IPS DF 6.9 (cell line): ENCODE measurements at places on chromosomes 2 and 18.

GRCh38 chr2:72143441-72144273 is 4.0 kb downstream of the CYP26B1 start:
- DNase-seq: no peak

DNA sequence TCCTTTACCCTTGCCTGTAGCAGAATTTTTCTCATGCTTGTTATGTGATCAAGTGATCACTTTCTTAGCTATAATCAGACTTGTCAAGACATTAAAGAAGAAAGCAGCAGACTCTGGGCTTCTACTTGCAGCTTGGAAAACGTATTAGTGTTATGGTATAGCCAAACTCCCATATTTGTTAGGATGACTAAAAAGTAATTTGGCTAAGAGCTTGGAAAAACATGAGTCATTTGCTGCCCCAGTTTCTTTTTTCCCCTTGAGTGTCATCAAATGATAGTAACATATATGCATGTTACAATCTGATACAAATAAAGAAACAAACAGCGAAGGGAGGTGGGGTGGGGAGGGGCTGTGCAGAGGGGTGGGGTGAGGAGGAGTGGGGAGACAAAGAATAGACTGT is 155.5 kb downstream of the IKZF2 start:
- DNase-seq: no peak

GRCh38 chr18:36499938-36500337 is 202.4 kb downstream of the FHOD3 start:
- no peak for DNase-seq

GRCh38 chr2:11505652-11506610 is 27.9 kb upstream of the GREB1 start:
- no peak for DNase-seq

- DNase-seq: no peak
Observed at GRCh38 chr2:207046724-207047123, 107.4 kb downstream of the CPO start.

GRCh38 chr2:6177811-6178210 is 485.6 kb downstream of the SOX11 start:
- DNase-seq: no peak

DNA sequence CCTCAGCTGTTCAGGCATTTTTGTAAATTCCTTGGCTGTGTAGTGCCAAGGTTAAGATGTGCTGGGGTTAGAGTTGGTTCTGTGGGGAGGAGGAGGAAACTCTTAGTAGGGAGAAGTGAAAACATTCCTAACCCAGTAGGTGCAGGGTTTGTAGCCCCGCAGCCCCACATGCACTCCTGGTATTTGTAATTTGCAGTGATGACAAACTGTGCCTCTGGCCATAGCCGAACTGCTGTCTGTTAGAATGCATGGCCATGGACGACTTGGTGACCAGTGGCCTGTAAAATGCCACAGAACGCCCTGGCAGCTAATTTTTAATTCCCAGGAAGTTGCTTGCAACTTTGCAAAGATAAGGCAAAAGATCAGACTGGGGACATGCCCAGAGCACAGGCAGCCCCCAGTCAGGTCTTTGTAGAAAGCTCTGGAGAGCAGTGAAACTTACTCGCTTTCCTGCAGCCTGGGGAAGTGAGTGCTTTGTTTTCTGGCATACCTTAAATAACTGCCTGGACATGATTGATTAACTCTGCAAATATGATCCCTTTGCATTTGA is 38.4 kb downstream of the LYPD6B start:
- no peak for DNase-seq

DNA sequence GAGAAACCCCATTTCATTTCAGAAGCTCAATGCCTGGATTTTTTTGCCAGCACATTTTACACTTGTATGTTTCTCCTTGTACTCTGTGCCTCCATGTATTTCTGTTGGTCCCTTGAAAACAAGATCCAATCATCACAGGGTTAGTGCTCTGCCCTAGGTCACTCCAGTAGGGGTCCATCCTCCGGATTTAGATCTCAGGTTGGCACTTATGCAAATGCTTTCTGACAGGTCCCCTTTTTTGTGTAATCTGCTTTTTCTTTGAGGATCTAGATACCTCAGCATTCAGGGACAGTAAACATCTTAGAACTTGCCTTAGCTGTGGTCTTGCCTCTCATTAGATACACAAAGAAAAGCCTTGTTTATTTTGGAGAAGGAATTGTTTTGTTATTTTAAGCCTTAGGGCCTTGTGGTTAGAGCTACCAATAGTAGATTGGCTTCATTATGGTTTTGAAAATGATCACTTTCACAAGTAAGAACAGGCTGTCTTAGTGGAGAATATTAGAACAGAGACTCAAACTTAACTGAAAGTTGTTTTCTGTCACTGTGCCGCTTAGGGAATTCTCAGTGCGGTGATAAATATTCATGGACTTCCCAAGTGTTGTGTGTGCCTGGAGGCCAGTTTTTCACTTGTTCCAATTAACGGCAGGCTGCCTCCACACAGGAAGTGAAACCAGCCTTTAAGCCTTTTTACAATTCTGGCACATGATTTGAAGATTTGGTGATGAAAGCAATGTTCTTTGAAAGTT is 7.8 kb downstream of the MERTK start:
- DNase-seq: no peak

DNA sequence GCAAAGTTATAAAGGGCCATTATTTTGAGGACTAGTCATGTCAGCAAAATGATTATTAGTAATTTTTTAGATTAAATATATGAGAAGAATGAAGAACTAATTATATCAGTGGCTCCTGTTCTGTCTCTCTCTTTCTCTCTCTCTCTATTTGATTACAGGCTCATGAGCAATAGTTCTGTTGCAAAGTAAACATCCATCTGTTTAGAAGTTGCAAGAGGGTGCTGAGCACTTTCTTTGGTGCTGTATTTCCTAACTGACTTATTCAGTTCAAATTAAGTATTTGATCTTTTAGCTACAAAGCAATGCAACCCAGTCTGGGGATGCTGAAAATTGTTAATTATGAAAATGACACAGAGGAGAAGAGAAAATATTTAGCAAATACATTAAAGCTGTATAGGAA is 408.1 kb upstream of the UBE2E3 start:
- no peak for DNase-seq
